NCI-H460 (cell line): ENCODE measurements at places on chromosomes 11 and 22.

GRCh38 chr11:66373265-66373664 lies 1.7 kb upstream of the SLC29A2 start:
- DNase-seq, result no peak

GRCh38 chr11:11876458-11876857 lies 34.7 kb downstream of the USP47 start:
- DNase-seq, result no peak

DNA sequence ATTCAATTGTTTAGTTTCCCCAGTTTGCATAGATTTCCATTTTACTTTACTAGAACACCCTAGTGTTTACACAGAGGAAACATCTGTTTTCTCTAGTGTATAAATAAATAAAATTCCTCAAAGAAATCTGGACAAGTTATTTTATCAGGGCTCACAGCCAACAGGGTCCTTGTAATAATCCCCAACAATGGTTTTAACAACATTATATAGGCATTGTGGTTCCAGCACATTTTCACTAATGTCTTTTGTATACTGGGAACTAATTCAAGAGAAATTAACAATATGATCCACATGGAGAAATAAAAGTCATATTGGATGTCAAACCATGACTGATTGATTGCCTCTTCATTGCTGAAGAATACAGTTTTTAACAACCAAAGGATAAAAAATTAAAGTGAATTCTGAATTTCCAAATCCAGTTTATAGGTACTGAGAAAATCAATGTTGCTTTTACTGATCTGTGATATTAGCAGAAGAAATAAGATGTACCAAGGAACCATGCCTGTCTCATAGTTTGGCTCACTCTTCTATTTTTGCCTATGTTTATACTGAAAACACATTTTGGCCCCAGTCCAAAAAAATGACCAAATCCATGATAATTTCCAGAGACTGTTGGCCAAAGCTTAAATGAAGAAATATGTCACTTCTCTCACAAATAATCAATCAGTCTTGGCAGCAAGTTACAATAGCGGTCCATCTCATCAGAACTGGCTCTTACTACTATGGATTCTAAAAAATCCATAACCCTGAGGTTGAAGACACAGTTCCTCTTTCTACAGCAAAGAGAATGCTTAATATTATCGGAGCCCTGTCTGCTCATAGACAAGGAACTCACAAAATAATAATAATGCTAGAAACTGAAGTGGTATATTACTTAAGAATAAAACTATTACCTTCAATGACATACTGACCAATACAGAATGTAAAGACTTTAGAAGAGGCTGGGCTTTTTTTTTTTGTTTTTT lies 1.4 kb upstream of the MS4A13 start:
- DNase-seq, result no peak

GRCh38 chr11:35163702-35164496 lies 24.9 kb downstream of the CD44 start:
- no peak for DNase-seq

DNA sequence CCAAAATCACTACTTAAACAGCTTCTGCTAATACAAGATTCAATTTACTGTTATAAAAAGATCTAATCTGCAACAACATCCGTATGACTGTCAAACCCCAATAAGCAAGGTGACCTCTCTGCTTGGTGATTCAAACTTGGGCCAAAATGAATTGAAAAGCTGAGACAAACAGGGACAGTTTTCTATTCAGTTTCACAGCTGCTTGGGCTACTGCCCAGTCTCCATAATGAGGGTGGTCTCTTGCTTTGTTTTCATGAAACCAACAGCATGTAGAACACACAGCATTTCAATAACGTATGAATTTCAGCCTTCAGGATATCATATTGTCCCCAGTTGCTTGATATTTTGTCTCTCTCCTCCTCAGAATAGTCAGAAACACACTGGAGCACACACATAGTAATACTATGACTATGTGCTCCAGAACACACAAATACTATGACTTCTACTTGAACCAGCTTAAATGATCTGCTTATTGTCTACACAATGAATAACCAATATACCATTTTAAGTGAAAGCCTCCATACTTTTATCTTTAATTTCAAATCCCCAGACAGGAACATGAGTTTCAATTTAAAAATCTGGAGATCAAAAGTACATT lies 285.0 kb downstream of the TTC28 start:
- no peak for DNase-seq

GRCh38 chr11:121104312-121104762 lies 3.3 kb downstream of the TECTA start:
- DNase-seq, result no peak
